ENCODE measurements at places on chromosomes 3 and 15.

DNA sequence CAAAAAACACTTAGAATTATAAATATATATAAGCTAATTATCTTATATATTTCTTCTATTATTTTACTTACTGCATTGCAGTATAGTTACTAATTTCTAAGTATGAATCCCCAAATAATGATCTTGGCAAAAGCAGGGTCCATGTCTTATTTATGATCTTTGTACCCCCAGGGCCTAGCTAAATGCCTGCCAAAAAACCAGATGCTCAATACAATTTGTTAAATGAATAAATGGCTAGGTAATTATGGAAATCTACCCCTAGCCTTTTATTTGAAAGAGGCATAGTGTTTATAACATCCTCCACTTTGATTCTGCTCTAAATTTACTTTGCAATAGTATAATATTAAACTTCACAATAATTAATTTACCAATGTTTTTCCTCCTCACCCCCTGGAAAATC is 69.5 kb downstream of the CSNK1G1 start:
- no peak for DNase-seq

- peak; percentile 37 for DNase-seq
These were observed 72.8 kb downstream of the SLC9A9 start for GRCh38 chr3:143775459-143775858.

- DNase-seq = no peak
These were observed 391.5 kb downstream of the RAP2B start for GRCh38 chr3:153553605-153553945.

GRCh38 chr15:77569729-77570125 is 63.0 kb downstream of the LINGO1 start:
- no peak for DNase-seq

DNA sequence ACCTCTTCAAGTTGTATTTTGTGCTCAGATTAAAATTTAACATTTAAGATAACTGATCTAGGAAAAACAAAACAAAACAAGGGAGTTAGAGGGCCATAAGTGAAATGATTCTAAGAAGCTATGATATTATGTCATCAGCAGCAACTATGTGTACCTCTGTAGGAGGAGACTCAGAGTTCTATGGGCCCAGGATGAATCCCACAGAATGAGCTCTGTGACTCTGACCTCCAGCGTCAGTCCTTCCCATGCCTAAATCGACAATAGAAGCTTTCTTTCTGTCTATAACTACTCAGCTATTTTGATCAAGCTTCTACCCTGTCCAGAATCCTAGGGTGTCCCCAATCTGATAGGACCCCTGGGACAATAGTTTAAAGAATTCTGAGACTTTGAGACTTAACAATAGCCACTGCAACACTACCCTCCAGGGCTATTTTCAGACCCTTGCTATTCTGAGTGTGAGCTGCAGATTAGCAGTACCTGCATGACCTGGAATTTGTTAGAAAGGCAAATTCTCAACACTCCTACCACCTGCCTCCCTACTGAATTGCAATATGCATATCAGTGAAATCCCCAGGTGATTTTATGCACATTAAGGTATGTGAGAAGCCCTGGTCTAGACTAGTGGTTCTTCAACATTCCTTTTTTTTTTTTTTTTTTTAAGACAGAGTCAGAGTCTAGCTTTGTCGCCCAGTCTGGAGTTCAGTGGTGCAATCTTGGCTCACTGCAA is 66.7 kb downstream of the ARHGAP31 start:
- DNase-seq = no peak

DNA sequence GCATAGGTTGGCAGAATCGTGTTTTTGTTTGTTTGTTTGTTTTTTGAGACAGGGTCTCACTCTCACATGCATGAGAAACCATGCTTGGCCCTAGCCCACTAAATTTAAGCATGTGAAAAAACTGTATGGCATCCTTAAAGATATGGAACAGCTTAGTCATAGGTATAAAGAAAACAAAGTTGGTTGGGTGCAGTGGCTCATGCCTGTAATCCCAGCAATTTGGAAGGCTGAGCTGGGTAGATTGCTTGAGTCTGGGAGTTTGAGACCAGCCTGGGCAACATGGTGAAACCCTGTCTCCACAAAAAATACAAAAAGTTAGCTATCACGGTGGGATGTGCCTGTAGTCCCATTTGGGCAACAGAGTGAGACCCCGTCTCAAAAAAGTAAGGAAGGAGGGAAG is 25.2 kb downstream of the EXD1 start:
- DNase-seq = no peak

DNA sequence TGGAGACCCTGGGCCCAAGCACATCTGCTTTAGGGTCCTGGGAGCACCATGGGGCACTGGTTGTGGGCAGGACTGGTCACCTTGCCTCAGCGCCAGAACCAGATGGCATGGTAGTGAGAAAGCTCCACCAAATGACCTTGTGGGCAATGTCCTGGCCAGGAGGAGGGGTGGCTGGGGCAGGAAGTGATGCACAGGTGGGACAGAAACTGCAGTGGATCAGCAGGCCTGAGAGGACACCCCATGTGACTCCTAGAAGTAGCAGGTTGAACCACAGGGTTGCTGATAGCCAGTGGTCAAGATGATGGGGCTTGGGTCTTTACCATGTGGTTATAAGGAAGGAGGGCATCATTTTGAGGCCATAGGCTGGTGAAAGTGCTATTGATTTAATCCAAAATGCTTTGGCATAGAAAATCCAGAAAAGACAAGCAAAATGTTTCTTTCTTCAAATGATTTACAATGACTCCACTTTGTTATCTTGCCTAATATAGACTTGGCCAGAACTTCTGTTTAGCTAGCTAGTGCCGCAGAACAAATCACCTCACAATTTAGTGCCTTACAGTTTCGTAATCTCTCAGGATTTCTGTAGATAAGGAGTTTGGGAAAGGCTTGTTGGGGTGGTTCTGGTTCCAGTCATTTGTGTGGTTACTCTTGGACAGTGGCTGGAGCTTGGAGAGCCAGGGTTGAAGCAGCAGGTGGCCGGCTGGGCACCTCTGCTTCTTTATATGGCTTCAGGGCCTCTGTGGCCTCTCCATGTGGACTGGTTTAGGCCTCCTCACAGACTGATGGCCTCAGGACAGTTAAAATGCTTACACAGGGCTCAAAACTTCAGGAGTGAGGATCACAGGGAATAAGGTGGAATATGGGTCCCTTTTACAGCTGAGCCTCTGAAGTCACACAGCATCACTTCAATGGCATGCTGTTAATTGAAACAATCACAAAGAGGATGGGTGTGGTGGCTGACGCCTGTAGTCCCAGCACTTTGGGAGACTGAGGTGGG is 27.5 kb downstream of the TMEM158 start:
- no peak for DNase-seq

- no peak for DNase-seq
These were observed 28.7 kb downstream of the SIDT1 start for GRCh38 chr3:113560831-113561623.

GRCh38 chr3:10962481-10963036 is 30.0 kb upstream of the SLC6A1 start:
- DNase-seq = no peak

- DNase-seq = no peak
These were observed 68.9 kb upstream of the PCSK6 start for GRCh38 chr15:101558221-101558941.

DNA sequence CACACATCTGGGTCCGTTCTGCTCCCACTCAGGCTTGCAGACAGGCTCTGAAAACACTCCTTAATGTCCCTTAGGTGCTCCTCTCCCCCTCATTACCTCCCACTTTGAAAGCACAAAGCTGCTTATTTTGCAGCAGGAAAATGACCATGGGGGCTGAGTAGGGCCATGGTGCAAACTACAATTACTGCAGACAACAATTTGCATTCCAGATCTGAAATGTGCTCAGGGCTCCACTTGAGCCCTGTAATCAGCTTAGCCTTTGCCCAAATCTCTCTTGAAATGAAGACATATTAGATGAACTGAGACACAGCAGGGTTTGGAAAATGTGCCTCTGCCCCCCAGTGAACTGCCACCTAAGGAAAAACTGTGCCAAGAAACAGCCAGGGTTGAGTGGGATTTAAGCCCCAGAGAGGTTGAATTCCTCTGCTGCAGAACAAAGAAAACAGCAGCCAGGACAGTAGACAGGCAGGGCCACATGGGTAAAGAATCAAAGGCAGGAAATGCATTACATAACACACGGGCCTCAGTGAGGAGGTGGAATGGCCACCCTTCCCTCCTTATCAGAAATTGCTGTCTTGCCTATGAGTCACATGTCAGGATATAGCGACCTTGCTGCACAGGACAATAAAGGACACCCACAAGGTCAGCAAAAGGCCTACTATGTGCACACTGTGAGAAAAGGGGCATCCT is 126.8 kb upstream of the ARHGEF3 start:
- no peak for DNase-seq

GRCh38 chr3:122356402-122356801 is 26.6 kb downstream of the MIX23 start:
- DNase-seq = no peak

- DNase-seq = no peak
These were observed 156.8 kb downstream of the LRTM1 start for GRCh38 chr3:54771050-54771449.

DNA sequence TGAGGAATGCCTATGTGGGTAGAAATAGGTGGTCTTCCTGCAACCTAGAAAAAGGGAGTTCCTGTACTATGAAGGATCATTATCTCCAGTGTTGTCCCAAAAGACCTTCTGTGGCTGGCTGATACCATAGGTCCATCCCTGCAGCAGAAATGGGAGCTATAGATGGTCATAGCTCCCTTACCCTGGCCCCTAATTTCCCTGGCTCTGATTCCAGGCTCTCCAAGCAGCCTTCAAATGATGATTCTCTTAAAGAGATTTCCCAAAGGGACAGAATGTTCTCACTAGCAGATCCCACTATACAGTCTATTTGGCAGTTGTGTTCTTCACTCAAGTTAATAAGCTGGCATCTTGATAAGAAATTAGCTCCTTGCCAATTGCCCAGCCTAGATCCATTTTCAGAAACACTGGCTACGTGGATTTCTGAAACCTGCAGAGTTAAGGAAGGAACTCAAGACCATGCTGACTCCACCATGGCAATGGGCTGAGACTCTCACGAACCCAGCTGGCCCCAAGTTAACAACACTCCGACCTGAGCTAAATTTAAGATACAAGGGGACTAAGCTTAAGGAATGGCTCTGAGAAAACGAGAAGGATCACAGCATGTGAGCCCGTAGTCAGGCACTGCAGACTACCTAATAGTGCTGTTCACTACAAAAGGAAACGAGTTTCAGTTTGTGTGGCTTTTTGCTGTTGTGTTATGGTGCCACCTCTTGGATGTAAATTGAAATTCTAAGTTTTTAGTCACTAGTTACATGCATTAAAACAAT is 11.4 kb downstream of the C15orf40 start:
- DNase-seq = peak; percentile 37

DNA sequence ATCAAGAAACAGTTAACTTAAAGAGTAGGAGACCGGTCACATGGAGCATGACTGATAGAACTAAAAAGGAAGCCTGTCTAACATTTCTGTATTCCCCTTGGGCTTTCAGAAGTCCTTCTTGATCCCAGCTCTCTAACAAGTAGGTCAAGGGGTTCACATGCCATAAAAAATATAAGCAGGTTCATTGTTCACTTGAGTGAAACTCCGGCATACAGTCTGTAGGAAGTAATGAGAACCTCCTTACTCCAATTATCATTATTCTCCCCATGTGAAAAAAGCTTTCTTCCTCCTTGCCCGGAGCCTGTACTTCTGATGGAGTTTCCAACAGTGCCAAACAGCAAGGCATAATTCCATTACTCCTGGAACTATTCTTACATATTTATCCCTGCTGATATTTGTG is 242.8 kb upstream of the CNTN4 start:
- DNase-seq = no peak

DNA sequence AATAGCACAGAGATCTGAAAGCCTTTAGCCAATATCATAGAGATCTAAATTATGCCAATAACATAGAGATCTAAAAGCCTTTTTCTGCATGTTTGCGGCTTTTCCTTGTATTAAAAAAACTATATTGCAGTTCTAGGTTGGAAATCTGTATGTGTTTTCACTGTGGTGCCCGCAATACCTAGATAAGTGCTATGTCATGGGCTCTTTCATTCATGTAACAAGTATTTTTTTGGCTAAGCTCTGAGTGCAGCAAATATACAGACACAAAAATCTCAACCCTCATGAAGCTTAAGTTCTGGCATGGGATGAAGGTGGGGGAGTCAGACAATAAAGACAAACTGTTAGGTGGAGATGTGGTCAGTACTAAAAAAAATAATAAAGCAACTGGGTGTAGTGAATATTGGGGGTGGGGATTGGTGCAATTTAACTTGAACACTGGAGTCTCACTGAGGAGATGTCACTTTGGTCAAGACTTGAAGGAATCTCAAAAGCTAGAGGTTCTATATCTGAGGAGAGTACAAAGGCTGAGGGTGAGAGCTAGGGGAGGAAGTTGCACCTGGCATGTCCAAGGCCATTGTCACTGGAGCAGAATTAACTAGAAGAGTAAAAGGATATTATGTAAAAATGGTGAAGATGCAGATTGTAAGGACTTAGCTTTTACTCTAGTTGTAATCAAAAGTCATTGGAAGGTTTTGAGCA is 973 bp downstream of the BUB1B start:
- no peak for DNase-seq

DNA sequence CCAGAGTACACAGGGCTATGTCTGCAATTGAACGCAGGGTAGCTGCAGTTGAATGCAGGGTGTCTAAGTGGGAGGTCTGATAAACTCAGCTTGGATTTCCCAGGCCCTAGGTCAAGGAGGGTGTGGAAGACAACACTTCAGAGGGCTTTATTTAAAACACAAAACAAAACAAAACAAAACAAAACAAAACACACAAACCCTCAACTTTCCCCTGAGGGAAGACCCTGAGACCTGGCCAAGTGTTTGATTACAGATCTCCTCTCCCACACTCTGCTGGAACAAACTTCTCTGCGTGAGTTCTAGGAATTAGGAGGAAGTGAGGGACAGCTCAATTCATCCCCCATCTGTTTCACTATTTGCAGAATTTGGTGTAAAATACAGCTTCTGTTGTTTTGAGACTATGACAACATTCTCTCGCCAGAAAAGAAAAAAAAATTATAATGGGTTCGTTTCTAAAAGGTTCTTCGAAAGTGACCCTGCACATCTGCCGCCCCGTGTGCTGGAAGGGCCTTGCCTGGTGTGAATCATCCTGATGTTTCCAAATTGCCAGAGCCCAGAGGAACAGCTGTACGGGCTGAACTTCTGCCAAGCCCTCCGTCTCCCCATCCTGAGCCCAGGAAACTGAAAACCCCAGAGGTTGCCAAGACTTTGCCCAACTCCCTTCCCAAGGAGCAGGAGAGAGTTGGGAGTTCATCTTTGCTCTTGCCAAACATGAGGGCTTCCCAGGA is 73.3 kb upstream of the RAD18 start:
- no peak for DNase-seq

- no peak for DNase-seq
These were observed 112.2 kb upstream of the FAN1 start for GRCh38 chr15:30791239-30792175.

DNA sequence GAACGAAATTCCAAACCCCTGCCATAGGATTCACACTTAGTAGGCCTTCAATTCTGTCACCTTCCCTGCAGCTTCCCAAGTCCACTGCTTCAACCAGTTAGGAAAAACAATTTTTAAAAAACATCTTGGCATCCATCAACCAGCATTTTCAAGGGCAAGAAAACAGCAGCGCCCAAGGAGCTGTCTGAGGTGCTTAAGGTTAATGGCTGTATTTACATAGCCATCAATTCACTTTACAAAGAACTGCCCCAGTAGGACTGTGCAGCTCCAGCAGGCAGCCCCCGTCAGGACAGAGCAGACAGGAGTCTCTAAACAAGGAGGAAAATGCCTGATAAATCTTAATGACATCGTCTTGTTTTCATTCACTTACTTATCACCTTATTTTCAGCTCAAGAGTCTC is 13.3 kb downstream of the TAFA4 start:
- no peak for DNase-seq
